ENCODE measurements at places on chromosomes 3 and 15. TPM values are rescaled to one million over a fixed set of nuclear protein-coding genes. Genes with fewer than 3 reads are reported as not detected.

MYH15 gene
- 2.4 TPM for total RNA-seq

- DNase-seq: peak; percentile 88
Observed at GRCh38 chr15:72230197-72231065, 559 bp downstream of the PKM start.

DNA sequence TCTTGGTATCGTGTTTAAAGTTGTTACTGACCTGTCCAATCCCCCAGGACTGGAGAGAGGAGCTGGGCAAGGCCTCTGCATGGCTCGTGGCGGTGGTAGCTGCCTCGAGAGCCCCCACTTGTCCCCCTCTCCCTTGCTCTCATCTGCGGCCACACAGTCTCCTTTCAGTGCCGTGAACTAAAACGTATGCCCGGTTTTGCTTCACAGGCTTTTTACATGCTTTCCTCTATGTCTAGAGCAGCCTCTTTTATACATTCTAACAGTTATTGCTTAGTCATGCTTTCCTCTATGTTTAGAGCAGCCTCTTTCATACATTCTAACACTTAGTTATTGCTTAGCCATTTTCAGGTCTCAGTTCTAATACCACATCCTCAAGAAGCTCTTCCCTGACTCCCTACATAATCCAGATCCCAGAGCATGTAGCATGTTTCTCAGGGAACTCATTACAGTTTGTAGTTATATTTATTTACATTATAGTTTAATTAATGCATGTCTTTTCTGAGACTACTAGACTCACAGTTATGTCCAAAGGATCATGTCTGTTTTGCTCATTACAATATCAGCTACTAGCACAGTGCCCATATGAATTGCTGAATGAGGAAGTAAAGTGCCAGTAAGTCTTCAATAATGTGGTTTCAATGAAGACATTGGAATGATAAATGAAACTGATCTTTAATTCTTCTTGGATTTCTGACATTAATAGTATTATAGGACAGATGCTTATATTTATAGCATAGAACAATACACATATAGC, 66.5 kb upstream of the TBL1XR1 start:
- no peak for DNase-seq

DNA sequence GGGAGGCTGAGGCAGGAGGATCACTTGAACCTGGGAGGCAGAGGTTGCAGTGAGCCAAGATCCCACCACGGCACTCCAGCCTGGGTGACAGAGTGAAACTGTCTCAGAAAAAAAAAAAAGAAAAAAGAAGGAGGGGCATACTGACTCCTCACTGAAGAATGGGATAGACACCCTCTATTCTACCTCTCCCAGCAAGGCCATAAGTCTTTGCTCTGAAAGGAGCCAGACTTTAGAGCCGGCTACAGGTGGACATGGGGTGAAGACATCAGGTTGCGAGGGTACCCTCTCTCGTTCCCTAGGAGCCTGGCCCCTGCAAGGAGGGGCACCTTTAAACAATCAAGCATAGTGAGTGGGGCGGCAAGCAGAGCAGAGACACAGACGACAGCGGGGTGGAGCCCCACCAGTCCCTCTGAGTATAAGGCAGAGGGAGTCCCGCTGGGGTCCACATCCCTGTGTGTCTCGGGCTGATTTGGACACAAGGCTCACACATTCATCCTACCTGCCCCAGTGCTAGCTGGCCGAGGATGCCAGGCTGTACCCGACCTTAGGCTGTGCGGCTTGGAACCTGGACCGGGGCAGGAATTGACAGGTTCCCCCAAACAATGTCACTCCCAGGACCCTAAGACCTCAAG, 1.1 kb downstream of the GRAMD2A start:
- DNase-seq: no peak
